Stimulated activated CD8-positive, alpha-beta memory T cell treated with anti-CD3 and anti-CD28 coated beads, Interleukin-15, amount 100 ng/mL, for 48 hours (primary cell): ENCODE measurements at places on chromosomes 1 and 21.

DNA sequence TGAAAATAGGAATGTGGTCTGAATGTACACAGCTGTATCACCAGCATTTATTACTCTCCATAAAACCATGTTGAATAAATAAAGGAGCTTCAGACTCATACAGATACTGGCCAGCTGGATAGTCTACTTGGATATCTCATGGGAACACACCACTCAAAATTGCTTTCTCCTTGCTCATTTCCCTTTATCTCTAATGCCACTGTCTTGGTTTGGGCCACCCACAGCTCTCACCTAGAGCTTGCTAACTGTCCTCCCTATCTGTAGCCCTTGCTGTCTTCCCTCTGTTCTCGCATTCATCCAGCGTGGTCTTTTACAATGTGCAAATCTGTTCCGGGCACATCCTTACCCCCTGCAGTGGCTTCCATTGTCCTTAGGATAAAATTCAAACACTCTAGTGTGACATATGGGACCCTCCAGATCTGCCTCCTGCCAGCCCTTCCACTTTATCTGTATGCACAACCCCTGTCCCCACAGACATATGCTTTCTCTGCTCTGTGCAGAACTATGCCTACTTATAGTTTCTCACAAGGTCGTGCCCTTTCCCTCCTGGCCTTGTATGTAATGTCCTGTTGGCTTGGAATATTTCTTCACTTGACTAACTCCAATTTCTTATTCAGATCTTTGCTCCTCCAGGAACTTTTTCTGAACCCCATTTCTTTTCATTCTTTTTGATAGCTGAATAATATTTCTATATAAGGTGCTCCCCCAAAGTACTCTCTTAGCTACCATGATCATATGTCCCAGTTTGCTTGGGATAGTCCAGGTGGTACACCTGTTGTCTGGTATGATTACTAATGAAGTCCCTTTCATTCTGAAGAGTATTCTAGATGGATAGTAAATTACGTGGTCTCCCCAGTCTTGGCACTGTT, 2.9 kb downstream of the FLVCR1 start:
- no peak for DNase-seq

DNA sequence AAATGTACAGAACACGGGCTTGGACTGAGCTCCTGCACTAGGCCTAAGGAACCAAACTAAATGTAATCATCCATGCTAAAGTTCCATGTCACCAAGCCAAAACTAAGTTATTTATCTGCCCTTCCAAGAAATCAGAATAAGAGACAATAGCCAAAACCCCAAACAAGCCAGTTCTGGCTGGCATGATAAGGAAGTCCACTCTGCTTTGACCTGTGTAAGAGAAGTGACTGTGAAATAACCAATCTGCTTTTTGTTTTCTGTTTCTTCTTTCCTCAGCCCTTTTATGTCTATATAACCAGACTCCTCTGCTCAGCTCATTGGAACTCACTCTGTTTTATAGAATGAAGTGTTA, 15.1 kb downstream of the PLPPR5 start:
- no peak for DNase-seq

DNA sequence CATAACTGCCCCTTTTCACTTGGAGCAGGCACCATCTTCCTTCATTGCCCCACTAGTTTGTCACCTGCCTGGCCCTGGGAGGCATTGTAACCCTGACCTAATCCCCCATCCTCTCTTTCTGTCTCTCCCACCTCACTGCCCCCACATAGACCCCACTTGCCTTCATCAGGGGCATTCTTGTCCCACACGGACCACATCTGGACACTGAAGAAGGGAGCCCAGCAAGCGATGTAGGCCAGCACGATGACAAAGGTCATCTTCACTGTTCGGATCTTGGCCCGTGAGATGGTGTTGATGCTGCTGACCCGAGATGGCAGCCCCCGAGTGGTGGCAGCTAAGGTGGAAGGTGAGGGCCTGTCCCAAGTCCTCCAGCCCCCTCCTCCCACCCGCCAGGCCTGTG, 1.4 kb downstream of the AVPR1B start:
- no peak for DNase-seq

- no peak for DNase-seq
Observed at GRCh38 chr21:20302084-20302483, 696.1 kb upstream of the NCAM2 start.

- DNase-seq = no peak
Observed at GRCh38 chr1:201072149-201072548, 40.1 kb downstream of the CACNA1S start.

GRCh38 chr21:45084121-45084520, 9.7 kb downstream of the ADARB1 start:
- no peak for DNase-seq

DNA sequence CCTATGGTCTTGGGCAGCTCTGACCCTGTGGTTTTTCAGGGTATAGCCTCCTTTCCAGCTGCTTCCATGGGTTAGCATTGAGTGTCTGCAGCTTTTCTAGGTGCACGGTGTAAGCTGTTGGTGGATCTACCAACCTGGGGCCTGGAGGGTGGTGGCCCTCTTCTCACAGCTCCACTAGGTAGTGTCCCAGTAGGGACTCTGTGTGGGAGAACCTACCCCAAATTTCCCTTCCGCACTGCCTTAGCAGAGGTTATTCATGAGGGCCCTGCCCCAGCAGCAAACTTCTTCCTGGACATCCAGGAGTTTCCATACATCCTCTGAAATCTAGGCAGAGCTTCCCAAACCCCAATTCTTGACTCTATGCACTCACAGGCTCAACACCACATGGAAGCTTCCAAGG, 111.0 kb upstream of the C1orf87 start:
- DNase-seq = no peak

DNA sequence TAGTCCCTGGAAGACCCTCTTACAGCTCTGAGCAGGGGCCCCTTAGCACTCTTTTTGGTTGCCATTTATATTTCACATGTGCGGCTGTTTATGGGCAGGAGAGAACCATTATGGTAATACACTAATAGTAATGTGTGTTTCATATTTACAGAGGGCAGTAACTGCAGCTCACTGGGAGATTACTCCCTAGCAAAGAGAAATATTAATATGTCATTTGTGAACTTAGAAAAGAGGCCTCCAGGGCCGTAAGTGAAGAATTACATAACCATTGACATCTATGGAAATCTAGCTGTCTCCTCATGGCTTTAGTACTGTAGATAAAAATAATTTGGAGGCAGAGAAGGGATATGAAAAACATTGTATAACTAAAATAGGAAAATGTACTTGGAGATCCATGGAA, 23.4 kb upstream of the RGS16 start:
- DNase-seq = no peak

GRCh38 chr1:8026153-8026975, at the start of gene ERRFI1:
TSS of gene ERRFI1 (minus strand) at chr1:8026309. CDS start at chr1:8015619, 10,690 bp downstream.
- peak; percentile 85 for DNase-seq

- DNase-seq = peak; percentile 67
Observed at GRCh38 chr1:203629507-203630082, 3.0 kb downstream of the ATP2B4 start.

DNA sequence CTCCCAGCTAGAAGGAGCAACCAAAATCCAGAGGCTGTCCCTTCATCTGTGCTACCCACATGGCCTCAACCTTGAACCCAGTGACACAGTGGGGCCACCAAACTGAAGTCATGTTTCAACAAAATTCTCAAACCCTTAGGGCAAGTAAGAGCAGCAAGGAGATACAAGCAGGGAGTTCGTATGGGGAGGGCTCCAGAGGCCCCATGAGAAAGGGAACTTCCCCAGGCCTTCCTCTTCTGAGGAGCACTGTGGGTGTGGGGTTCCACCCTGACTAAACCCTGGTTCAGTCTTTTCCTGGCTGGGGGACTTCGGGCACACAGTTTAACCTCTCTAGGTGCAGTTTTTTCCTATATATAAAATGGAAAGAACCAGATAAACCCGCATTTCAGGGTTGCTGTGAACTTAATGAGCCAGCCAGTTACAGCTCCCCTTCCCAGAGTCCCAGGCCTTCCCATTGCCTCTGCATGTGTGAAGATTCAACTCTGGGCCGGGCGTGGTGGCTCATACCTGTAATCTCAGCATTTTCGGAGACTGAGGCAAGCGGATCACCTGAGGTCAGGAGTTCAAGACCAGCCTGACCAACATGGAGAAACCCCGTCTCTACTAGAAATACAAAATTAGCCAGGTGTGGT, 8.0 kb upstream of the THEMIS2 start:
- DNase-seq = no peak

GRCh38 chr1:2474933-2475371, 1.1 kb upstream of the PLCH2 start:
- DNase-seq = no peak

GRCh38 chr1:183219616-183220009, 33.5 kb downstream of the LAMC2 start:
- DNase-seq = no peak

GRCh38 chr1:223700388-223700918, 11.9 kb upstream of the CAPN2 start:
- no peak for DNase-seq

DNA sequence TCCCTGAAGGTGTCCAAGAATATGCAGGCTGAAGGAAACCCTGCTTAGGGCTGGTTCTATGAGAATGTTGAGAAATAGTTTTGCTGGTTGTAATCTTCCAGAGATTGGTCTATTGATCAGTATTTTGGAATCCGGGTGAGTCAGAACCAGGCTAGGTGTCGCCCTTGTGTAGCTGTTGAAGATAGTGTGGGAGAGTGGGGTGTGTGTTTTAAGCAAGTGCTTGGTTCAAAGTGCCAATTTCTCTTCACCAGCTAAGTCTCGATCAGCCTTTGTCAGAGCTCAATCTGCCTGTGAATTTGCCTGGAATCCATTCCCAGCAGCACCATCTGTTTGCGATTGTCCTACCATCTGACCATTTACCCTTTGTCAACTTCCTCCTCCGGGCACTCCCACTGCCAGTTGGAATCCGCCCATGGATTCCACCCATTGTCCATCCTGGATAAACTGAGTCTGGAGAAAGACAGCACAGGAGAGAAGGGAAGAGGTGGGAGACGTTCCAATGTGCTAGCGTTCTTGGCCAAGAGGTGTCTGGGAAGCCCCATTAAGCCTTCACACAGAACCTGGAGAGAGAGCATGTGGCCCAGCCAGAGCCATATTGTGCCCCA, 59.4 kb upstream of the CYP2J2 start:
- DNase-seq = no peak

- no peak for DNase-seq
Observed at GRCh38 chr1:116329524-116330341, 43.3 kb upstream of the ATP1A1 start.

DNA sequence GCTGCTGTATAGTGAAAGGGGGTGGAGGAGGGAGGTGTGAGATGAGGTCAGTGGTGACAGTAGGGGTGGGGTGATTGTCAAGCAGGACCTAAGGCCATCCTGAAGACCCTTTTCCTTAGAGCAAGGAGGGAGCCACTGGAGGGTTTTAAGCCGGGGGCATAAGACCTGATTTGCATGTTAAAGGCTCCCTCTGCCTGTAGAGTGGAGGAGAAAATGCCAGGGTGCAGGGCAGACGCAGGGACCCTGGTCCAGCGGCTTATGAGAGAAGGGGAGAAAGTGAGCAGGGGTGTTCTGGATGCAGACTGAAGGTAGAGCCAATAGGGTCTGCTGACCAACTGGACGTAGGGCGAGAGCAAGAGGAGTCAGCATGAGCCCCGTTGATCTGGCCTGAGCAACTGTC, 154.1 kb downstream of the TRABD2B start:
- no peak for DNase-seq

GRCh38 chr1:117284399-117285215, 73.9 kb upstream of the VTCN1 start:
- DNase-seq = no peak

- DNase-seq = no peak
Observed at GRCh38 chr1:113984710-113985109, 5.4 kb downstream of the OLFML3 start.

DNA sequence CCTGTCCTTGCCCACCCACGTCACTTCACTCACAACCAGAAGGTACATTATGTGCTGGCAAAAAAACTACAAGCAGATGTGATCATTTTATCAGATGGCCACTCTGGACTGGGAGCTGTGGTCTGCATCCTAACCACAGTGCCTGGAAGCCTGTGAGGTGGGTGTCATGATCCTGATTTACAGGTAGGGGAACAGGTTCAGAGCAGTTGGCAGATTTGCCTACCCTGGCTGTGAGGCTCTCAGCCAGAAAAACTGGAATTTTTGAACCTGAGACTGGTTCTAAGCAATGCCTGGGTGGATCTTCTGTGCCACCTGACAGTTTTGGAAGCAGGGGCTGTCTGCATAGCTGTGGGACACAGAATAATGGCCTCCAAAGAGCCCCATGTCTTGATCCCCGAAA, 150.8 kb downstream of the SYF2 start:
- DNase-seq = no peak

DNA sequence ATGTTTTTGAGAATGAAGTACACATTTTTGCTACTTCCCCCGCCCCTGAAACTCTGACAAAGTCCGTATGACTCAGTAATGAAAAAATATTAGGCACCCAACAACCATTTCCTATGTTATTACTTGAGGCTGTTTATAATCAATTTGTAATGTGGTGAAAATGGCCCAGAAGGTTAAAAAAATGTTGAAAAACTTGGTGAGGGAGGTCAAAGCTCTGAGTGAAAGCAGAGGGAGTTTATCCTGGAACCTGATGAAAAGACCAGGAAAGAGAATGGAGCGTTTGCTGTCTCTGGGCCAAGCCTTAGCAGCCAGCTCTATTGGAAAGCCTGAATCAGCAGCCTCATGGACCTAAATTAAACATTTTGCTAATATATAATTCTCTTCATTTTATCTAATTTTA, 367.7 kb upstream of the NEGR1 start:
- no peak for DNase-seq

- no peak for DNase-seq
Observed at GRCh38 chr1:151975311-151976014, 18.2 kb downstream of the S100A10 start.

DNA sequence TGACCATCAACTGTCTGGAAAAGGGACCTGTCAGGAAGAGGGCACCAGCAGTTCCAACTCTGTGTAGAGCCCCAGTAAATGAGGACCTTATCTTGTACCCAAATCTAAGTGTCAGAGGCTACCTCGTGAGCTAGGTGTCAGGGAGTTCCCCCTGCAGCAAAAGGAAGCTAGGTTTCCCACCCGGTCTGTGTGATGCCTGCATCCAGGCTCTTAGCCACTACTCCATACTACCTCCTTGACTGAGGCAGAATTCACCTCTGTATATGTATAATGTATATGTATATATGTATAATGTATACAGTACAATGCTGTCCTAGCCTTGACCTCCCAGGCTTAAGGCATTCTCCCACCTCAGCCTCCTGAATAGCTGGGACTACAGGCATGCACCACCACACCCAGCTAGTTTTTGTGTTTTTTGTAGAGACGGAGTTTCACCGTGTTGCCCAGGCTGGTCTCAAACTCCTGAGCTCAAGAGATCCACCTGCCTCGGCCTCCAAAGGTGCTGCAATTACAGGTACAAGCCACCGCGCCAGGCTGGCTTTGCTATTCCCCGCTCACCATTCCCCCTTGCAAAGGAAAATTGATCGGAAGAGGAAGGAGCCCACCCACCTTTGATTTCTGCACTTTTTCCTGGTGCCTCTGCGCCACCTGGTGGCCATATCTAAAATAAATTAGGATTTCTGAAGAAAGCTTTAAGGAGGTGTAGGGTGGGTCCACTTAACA, 15.7 kb upstream of the LUZP1 start:
- no peak for DNase-seq
